Putamen (tissue), 1 donor: ENCODE measurements at places on chromosomes 1 and 21.

GRCh38 chr1:154485106-154485505, 16.9 kb upstream of the TDRD10 start:
- DNase-seq: no peak

DNA sequence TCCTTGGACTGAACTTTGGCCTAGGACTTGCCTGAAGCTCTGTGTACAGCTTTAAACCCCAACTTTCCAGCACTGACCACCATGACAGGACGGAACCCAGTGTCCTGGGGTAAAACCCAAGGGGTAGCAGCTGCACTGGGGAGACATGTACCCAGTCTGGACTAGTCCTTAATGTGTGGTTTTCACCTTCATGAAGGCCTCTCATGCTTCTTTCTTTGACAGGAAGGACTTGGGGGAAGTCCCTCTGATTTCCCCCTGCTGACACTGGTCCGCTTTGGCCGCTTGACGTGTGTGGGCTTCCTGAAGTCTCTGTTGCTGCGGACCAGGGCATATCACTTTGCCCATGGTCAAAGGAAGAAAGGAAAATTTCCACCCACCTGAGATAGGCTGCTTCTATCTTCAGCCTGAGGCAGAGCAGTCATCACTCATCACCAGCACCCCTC, 66.3 kb upstream of the PRDX6 start:
- DNase-seq: no peak

DNA sequence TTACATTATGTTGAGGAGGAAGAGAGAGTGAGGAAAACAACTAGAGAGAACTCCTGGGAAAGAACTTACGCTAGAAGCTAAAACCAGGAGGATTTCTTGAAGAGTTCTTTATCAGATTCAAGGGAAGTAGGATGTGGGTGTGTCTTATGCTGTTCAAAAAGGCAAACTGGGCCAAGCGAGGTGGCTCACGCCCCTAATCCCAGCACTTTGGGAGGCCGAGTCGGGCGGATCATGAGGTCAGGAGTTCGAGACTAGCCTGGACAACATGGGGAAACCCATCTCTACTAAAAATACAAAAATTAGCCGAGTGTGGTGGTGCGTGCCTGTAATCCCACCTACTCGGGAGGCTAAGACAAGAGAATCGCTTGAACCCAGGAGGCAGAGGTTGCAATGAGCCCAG, 23.1 kb downstream of the SMG7 start:
- no peak for DNase-seq

DNA sequence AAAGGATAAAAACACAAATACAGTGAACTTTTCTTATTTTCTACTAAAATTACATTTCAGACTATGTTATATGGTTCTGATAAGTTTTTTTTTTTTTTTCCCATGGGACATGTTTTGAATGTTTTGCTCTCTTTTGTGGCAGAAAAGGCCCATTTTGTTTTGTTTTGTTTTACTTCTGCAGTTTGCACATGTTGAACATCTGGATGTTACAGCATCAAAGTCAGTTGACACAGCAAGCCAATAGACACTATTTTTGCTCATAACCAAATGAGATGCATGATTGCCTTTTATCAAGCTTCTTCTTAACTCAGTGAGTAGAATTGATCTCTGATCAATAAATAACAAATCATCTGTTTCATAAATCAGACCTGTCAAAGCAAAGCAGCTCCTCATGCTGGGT, 904.2 kb downstream of the ADGRL2 start:
- DNase-seq: no peak

DNA sequence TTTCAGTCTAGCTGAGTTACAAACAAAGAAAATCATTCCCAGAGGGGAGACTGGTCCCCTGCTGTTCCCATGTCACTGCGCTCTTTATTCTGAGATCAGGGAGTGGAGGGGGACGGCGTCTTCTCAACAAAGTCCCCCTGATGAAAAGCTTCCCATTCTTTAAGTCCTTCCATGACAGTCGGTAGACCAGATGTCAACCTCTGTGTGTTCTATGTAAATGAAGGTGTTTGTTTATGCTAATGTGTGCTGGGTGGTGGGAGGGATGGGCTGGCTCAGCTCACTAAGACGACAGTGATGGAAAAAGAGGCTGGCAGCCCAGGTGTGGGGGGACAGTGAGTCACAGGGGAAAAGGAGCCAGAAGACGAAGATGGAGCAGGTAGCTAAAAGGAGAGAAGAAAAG, 148.2 kb upstream of the KLHDC7A start:
- DNase-seq: no peak

- DNase-seq: no peak
These were observed 16.2 kb upstream of the DNASE2B start for GRCh38 chr1:84382127-84382526.

DNA sequence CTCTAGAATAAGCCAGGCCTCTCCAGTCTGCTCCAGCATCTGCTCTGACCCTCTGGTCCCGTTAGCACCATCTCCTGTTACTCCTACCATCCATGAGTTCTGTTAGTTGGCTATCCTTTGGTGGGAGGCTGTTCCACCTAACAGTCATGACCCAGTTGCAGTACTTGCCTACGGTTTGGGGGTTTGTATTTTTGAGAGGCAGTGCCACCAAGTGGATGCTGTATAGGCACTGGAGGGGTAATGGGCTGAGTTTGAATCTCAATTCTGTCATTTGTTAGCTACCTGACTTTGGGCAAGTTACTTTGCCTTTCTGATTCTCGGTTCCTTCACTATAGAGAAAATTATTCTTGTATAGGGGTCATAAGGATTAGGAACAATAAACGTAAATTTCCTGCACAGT, 12.1 kb upstream of the C8B start:
- DNase-seq: no peak

DNA sequence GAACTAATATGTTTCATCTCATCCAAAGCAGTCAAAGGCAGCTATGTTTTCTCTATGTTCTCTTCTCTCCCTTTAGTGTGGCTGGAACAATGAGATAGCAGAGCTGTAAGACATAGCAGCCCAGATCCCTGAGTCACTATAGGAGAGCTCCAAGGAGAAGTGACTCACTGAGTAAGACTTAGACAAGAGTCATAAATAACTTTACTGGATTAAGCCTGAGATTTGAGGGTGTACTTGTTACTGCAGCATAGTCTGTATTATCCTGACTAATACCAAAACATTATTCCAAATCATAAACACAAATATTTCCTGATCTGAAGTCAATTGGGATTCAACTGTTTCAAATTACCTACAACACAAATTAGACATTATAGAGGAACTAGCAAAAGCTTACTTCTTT, 3.9 kb downstream of the KRTAP19-8 start:
- DNase-seq: no peak

- DNase-seq: no peak
These were observed 4.5 kb upstream of the ZNF697 start for GRCh38 chr1:119652587-119652986.

- no peak for DNase-seq
These were observed 6.4 kb downstream of the INPP5B start for GRCh38 chr1:37940299-37940947.

- DNase-seq: no peak
These were observed 13.2 kb upstream of the DMRTA2 start for GRCh38 chr1:50436489-50436888.
